ENCODE measurements at places on chromosomes 7 and 10. TPM values are rescaled to one million over a fixed set of nuclear protein-coding genes. Genes with fewer than 3 reads are reported as not detected.

DNA sequence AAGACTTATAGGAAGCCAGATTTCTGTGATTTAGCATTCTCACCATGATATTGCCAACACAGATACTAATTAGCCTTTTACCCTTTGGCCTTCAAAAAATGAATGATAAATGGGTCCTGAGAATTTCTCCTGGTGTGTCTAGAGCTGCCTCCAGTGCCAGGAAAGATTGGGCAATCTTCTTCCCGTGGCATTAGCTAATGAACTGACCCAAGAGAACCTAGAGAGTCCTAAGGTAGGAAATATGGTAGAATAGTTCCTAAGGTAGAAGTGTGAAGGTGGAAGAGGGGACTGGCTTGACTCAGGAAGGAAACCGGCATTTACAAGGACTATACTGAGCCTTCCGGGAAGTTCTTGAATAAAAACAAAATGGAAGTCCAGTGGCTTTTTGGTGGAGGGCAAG lies 133.1 kb downstream of the GFRA1 start:
- DNase-seq: no peak

PARD3 gene
- 88.4 TPM for polyA plus RNA-seq

BUD23 gene
- polyA plus RNA-seq: 78.7 TPM

GRCh38 chr7:149608168-149608567 lies 110.6 kb upstream of the ZNF746 start:
- no peak for DNase-seq

GRCh38 chr7:80147543-80148391 lies 13.1 kb downstream of the GNAI1 start:
- DNase-seq: no peak

DNA sequence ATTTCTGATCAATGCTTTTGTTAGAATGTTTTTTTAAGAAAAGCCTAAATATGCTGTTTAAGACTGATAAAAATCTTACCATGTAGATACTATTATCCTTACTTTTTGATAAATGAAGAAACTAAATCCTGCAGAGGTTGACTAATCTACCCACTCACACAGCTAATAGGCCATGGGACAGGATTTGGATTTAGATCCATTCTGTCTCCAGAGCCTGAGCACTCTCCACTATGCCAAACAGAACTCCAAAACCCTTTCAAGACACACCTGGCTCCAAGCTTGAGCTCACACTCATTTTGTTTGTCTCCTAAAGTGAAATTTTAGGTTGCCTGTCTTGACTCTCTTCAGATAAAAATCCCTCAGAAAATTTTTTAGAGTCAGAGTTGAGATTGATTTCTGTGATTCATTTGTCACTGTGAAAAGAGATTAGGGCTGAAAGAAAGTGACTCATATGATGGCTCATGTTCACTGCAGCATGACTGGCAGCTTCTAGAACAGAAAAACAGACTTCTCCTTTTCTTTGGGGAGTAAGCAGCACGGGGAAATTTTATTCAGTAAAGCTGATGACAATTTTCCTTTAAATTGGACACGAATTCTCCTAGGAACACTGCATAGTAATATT lies 132.3 kb upstream of the POT1 start:
- no peak for DNase-seq

DNA sequence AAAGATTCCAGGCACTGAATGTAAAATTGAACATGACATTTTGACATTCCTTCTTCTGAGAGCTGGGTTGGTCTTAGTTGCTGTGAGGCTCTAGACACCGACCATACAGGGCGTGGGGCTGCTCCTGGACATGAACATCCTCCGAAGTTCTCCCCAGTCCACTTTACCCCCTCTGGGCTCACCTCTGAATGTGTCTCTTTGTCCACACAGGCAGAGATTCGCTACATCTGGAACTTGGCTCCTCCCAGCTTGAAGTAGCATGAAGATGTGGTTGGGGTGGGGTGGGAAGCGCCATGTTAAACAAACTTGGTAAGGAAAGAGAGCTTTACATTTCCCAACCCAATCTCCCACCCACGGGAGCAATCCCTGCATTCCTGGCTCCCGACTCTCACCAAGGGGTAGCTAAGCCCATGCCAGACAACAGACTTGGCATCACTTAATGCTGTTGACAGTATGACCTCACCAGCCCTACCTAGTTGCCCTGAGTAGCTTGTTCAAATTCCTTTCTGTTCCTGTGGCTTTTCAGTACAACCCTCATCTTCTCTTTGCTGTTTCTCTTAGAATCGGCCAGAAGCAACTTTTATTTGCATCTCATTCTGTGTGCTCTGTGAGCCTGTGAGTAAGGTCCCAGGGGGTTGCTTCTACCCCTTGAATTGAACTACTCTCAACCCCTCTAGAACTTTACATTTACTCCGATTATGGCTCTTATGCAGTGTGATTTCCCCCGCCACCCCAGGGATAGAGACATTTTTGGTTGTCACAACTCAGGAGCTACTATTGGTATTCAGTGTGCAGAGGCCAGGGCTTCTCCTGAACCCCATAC lies 211.4 kb downstream of the SEC23IP start:
- no peak for DNase-seq

DNA sequence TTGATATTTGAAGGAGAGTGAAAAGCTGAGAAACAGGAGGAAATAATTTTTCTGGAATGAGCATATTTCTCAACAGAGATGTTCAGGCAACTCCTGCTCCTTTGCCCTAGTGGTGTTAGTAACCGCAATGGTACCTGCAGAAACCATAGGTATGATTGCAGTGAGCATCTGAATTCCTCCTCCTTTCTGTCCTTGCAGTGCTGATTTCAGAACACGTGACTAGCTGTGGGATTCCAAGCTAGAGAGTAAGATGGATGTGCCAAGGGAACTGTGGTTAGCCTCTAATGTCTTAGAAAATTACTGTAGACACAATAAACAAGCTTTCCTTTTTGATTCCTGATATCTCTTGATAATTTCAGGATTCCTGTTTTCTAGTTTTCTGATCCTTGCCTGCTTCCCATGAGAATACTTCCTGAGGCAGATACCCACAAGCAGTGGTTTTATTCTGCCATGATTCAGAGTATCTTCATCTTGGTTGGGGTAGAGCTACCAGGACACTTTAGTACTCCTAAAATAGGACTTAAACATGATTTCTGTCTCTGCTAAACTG lies 27.5 kb downstream of the LRGUK start:
- no peak for DNase-seq

STRIP2 gene
- polyA plus RNA-seq: 3.4 TPM

- no peak for DNase-seq
Measured at GRCh38 chr7:28641752-28642545, 229.6 kb downstream of the CREB5 start.

DNA sequence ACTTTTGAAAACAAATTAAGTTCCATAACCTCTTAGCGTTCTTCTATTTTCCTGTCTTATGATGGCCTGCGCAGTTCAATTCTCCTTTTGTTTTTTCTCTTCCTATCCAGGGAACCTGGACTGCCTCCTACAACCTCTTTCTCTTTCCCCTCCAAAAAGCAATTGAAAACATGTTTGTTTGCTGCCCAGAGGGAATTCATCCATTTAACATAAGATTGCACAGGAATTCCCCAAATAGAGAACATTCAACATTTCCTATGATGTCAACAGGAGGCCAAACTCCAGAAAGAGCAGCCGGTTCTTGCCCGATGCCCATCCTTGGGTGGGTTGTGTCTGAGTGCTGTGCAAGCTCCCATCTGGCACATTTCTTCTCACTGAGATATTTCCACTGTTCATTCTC lies 94.2 kb upstream of the NRP1 start:
- DNase-seq: no peak

DNA sequence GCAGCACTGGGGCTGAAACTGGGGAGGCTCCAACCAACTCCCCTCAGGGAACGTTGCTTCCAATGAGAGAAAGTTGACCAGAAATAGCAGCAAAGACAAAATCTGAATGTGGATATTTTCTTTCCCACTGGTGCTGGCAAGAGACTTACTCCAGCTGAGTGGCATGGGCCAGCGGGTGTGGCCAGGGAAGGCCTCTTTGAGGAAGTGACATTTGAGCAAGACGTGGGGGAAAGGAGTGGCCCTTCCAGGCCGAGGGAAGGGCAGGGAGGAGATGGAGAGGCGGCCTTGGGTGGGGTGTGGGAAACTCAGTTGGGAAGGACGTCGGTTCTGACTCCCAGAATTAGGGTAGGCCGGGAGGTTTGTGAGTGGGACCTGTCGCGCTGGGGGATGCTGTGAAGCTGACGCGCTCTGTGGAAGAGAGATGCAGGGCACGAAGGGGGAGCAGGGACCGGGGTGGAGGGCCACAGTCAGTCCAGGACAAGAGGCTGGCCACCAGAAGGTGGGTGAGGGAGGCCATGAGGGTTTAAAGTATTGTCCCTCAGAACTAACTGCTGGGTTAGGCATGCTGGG lies 96.7 kb upstream of the IKZF1 start:
- DNase-seq: no peak

GRCh38 chr7:148187471-148187870 lies 403.1 kb upstream of the C7orf33 start:
- DNase-seq: no peak

GRCh38 chr7:98429799-98430198 lies 28.9 kb upstream of the BAIAP2L1 start:
- no peak for DNase-seq
